ENCODE measurements at places on chromosomes 6 and 20.

GRCh38 chr6:143451531-143451930, 926 bp downstream of the PEX3 start:
- DNase-seq, result no peak

GRCh38 chr20:44745598-44746366, at the start of gene KCNK15:
Gene KCNK15 (plus strand): TSS chr20:44745865. CDS start chr20:44745911, 46 bp downstream.
- DNase-seq, result no peak

- no peak for DNase-seq
These were observed 12.6 kb downstream of the AFDN start for GRCh38 chr6:167839343-167839742.

- DNase-seq, result no peak
These were observed 676.6 kb downstream of the DHX35 start for GRCh38 chr20:39638731-39639130.

- DNase-seq, result no peak
These were observed 136.8 kb downstream of the ALDH8A1 start for GRCh38 chr6:134813146-134813545.

- no peak for DNase-seq
These were observed 19.3 kb downstream of the ACSS1 start for GRCh38 chr20:25038591-25039015.

- no peak for DNase-seq
These were observed 61.0 kb downstream of the RAB44 start for GRCh38 chr6:36758516-36759147.

- no peak for DNase-seq
These were observed 471.4 kb downstream of the ADGRB3 start for GRCh38 chr6:69106511-69106910.

- DNase-seq, result no peak
These were observed 247.8 kb downstream of the FNDC1 start for GRCh38 chr6:159416891-159417560.

Measured in COR-L47 (cell line).